ENCODE measurements at places on chromosomes 16 and 17. TPM values are rescaled to one million over a fixed set of nuclear protein-coding genes. Genes with fewer than 3 reads are reported as not detected.

The DPEP2 gene
- total RNA-seq, result 17.2 TPM

The ZFPM1 gene
- 5.8 TPM for total RNA-seq

The MT4 gene
- total RNA-seq, result not detected

The KCNH6 gene
- not detected for total RNA-seq

The KIF2B gene
- total RNA-seq, result not detected

The CCL22 gene
- total RNA-seq, result not detected

The SPSB3 gene
- 40.0 TPM for total RNA-seq

The MPV17L gene
- total RNA-seq, result under 0.01 TPM

The MT1B gene
- not detected for total RNA-seq

The KRTAP4-3 gene
- total RNA-seq, result not detected

The SLC6A2 gene
- not detected for total RNA-seq

The TP53 gene
- 9.9 TPM for total RNA-seq

The DHRS7C gene
- total RNA-seq, result not detected

The MAP2K4 gene
- total RNA-seq, result 44.0 TPM

The KCNJ12 gene
- 0.10 TPM for total RNA-seq

The MYH13 gene
- total RNA-seq, result not detected

The CAMKK1 gene
- 5.4 TPM for total RNA-seq

The ARHGDIG gene
- not detected for total RNA-seq

The RAB11FIP4 gene
- 48.0 TPM for total RNA-seq

Measured in mononuclear cell (primary cell).